ENCODE measurements at places on chromosomes 16 and 17.

DNA sequence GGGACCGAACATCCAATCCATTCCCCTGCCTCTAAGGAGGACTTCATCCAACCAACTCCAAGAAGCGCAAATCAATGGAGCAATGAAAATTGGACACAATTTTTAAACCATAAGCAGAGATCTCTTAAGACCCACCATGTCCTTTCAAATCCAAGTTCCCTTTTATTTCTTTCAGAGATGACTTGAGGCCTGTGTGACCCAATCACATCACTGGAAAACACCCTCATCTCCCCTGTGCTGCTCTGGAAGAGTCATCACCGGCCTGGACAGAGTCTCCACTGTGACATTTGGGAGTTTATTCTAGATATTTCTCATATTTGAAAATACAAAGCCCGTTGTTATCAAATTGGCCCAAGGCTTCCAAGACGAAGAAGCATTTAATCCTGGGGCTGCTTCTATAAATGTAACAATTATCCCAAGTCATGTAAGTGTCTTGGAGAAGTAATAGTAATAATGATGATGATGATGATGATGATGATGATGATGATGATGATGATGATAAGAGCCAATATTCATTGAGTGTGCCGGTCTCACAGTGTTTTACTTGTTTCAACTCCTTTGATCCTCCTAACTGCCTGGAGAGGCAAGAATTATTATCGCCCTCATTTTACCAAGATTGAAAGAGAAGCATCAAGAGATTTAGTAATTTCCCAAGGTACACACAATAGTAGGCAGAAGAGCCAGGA, 72.1 kb downstream of the COPRS start:
- DNase-seq: no peak

DNA sequence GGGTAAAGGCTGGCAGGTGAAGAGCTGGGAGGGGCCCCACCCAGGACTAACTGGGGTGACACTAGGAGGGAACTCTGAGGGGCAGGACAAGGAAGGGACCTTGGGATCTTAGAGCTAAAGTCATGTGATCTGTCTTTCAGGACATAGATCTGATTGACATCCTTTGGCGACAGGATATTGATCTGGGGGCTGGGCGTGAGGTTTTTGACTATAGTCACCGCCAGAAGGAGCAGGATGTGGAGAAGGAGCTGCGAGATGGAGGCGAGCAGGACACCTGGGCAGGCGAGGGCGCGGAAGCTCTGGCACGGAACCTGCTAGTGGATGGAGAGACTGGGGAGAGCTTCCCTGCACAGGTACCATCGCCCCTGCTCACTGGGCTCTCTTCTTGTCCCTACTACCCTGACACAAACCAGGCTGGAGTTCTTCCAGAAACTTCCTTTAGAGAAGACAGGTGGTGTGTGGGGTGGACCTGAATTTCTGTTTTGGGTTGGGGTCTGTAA, 8.1 kb downstream of the NFE2L1 start:
- no peak for DNase-seq

DNA sequence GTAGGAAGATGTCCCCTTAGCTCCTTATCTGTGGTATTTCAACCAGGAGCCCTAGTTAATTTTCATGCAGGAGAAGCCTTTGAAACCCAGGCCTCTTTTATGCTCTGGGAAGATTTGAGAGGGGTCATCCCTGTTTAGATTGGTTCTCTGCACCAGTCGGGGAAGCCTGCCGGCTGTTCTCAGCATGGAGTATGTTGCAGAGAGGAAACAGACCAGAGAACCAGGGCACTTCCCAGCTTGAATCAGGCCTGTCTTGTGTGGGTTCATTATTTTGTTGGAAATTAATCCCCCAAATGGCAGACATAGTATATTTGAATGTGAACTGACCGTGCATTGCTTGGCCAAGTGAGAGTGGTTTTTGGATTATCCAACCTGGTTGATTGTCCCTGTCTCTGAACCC, 1082.1 kb upstream of the RBFOX1 start:
- no peak for DNase-seq

GRCh38 chr17:64054304-64054703, 33.9 kb upstream of the ICAM2 start:
- no peak for DNase-seq

Measured in NCI-H446 (cell line).